Globus pallidus (tissue), 1 donor: ENCODE measurements at places on chromosomes 11 and 22.

DNA sequence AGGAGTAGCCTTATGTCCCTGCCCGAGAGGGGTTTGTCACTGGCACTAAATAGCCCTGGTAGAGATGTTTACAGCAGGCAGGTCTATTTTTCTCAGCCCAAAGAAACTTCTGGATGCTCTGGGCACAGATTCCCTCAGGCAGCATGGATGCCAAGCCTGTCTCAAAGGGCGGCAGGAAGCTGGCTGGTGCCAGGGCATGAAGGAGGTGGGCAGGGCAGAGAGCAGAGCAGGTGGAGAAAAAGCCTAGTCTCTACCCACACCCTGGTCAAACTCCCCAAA lies 4.1 kb upstream of the GAS2L1 start:
- DNase-seq = peak; percentile 46

DNA sequence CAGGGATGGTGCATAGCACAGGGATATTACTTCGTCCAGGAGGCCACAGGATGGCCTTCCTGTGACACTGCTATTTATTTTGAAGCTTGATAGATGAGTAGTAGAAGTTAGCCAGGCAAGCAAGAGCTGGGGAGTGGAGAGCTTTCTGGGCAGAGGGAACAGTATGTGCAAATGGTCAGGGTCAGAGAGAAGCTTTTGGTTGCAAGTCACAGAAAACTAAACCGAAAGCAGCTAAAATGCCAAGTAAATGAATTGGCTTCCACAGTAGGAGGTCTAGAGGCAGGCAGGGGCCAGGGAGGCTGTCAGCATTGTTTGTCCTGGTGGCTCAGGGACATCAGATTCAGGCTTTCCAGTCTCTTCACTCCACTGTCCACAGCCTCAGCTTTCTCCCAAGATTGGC lies 247.5 kb downstream of the GRIK4 start:
- DNase-seq = no peak

- no peak for DNase-seq
These were observed 13.4 kb upstream of the NECTIN1 start for GRCh38 chr11:119742263-119742861.

GRCh38 chr11:103963648-103964047 lies 72.8 kb upstream of the DDI1 start:
- DNase-seq = no peak

GRCh38 chr11:101600924-101601323 lies 17.1 kb upstream of the TRPC6 start:
- no peak for DNase-seq

DNA sequence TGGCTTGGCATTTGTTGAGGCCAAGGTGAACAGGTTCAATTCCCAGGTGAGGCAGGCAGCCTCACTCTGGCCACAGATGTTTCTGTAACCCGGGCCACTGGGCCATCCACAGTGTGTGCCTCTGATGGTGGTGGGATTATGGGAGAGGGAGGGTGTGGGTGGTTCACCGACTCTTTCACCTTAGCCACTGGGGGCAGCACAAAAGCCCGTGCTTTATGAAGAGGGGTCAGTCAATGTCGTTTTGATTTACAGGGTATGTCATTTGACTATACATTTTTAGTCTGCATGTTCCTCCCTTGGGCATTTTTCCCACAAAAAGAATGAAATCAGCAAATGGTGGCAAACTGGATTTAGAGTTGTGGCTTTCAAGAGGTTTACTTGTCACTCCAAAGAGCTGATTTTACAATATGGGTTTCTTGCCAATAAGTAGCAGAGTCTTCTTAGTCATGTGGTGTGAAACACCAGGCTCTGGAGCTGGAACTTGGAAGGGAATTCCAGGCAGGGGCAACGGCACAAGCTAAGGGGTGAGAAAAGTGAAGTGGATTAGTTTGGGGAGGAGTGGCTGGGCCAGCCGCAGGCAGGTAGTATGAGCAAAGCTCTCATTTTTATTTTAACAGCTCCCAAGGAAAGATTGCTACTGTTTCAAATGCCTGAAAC lies 217.8 kb upstream of the ZBED5 start:
- no peak for DNase-seq

DNA sequence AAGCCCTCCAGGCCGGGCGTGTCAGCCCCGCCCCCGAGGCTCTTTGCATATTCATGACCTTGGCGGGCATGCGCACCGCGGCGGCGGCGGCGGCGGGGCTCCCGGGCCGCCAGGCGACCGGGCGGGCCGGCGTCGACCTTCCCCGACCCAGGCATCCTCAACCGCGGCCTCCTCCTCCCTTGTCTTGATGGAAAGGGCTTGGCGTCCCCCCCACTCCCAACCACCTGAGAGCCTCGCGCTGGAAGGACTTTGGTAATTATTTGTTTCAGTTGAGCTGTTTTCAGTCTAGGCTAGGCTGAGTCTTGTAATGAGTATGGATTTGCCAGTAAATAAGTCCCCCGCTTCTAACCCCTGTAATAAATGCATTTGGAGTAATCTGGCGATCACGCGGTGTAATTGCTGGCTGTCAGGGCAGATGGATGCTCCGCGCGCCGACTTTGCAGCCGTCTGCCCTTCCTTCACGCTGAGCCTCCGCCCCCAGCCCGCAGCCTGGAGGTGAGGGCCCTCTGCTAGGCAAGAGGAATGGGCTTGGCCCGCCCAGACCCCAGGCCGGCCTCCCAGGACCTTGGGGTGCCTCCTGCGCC lies 25.2 kb downstream of the FLRT1 start:
- peak; percentile 74 for DNase-seq

- DNase-seq = no peak
These were observed 1410.2 kb downstream of the BRD1 start for GRCh38 chr22:48417225-48418070.

DNA sequence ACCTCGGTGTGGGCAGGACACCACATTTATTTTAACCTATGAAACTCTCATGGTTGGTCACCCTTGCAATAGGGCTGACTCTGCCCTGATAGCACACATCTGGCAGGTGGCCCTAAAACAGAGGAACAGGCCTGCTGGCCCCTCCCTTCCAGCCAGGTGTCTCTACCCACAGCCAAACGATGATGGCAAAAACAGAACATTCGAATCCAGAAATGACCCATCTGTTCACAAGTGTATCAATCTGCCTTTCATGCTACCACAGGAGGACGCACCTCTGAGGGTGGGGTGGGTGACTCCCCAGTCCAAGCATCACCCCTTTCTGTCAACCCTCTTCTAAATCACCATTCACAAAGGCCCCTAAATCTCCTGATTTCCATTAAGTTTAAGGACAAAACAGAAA lies 118.1 kb downstream of the ETS1 start:
- DNase-seq = no peak

DNA sequence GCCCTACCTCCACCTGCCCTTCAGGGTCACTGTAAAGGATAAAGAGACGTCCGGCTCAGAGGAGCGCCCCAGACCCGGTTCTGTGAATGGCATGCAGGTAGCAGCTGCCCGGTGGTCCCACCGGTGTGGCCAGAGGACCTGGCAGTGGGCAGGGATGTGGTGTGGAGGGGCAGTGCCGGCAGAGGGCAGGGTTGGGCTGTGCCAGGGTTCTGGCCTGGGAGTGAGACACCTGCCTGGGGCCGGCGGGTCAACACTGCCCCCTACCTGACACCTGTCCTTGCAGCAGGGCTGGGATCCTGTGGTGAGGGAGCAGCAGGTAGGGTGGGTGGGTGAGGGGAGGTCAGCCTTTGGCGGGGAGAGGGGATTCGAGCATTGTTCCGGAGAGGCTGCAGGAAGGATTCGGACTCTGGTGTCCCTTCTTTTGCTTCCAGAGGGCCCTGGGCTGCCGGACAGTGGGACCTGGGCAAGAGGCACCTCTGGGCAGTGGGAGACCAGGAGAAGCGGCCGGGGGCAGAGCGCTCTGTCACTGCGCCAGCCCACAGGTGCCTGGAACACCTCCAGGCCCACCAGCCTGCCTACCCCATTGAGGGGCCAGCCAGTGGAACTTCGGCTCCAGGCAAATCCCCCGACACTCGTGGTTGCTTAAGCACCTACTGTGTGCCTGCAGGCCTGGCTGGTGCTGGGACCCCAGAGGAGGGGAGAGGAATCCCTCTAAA lies 1.6 kb upstream of the PHLDA2 start:
- no peak for DNase-seq

DNA sequence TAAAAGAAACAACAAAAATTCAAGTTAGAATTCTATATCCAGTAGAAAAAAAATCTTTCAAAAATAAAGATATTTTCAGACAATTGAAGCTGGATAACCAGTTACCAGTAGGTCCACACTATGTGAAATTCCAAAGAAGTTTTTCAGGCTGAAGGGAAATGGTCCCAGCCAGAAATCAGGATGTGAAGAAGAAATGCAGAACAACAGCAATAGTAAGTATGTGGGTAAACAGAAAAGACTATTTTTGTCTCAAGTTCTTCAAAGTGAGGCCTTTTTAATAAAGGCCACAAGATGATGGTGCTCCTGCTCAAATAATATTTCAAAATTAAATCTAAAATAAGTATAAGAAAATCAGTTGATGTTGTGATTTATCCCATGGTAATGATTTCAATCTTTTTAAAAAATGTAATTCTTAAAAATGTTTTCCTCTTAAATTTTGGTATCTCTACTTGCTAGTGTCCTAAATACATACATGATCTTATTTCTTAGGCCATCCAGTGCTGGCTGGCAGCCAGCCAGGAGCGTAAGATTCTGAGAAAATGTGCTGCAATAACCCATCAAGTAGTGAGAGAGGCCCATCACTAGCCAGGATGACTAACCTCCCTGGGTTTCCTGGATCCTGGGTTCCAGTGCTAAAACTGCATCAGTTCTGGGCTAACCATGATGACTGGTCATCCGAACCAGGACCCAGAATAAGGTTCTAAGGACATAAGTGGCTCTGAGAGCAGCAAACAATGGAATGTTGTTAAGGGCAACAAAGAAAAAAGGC lies 15.6 kb upstream of the UCP3 start:
- no peak for DNase-seq

- DNase-seq = no peak
These were observed 7.3 kb upstream of the SYT7 start for GRCh38 chr11:61587951-61588727.

DNA sequence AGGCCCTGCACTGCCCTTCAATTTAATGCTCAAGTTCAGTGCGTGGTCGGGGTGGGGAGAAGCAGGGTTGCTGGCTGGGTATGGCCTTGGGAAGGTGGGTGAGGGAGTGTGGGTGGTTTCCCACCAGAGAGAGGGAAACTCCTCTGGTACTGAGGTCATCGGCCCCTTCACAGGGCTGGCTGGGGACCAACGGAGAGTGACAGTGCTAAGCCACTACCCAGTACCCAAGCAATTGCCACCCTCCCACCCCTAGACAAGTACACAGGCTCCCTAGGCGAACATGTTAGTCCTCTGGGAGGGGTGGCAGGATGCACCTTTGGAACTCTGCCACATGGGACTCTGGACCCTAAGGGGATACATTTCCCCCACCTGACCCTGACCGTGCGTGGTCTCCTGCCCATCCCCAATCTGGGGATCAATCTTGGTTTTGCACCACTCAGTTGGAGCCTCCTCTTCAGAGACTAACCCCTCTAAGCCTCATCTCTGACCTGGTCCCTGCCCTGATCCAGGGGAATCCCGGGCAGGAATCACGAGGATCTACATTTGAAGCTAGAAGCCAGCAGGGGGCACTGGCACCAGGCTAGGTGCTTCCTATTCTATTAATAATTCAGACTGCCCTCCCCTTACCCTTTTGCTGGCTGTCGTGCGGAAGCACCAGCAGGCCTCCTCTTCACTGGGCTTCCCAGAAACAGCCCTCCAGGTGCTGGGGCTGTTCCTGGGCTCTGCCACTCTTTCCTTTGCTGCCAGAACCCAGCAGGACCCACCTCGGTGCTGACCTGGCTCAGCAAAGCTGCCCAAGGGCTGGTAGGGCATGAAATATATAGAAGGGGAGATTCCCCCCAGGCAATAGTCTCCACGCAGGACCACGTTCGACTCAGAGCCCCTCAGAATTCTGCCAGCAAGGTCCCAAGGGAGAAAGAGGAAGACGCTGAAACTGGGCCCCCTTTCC lies 377.7 kb downstream of the TENM4 start:
- no peak for DNase-seq

- DNase-seq = no peak
These were observed 14.0 kb downstream of the PSMD13 start for GRCh38 chr11:250740-251299.

- DNase-seq = no peak
These were observed 16.6 kb downstream of the ARAP1 start for GRCh38 chr11:72735495-72736027.

- no peak for DNase-seq
These were observed 11.5 kb upstream of the TMPRSS13 start for GRCh38 chr11:117940736-117941135.

DNA sequence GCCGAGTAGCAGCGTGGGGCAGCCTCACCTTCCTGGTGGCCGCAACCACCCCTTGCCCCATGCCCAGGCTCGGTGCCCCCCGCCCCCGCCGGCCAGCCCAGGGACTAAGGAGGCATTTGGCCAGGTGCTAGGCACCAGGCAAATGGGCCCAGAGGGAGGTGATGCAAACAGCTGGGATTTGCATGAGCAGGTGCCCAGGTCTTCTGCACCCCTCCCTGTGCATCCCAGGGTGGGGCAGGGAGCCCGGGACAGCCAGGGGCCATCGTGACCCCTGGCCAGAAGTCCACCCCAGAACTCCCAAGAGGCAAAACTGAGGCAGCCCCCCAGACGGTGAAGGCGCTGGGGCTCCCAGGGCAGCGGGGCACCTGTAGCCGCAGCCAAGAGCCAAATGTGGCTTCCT lies 18.1 kb downstream of the TRPM5 start:
- no peak for DNase-seq

- no peak for DNase-seq
These were observed 46.9 kb upstream of the PICALM start for GRCh38 chr11:86115542-86116385.

DNA sequence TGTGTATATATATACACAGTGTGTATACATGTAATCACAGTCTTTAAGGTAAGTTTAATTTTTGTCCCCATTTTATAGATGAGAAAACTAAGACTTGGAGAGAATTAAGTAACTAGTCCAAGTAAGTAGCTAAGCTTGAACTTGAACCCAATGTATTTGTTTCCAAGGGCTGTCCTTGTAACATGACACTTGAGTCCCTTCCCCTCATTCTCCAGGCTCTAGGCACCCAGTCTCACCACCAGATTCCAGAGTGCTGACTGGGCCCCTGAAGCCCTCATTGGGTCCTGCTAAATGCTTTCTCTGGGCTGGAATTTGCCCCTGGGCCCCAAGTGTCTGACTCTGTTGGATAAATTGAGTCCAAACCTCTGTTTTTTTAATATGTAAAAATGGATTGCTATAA lies 45.5 kb downstream of the ADM start:
- DNase-seq = no peak

GRCh38 chr11:33667819-33668467 lies 32.7 kb downstream of the C11orf91 start:
- DNase-seq = no peak

GRCh38 chr11:12516387-12517105 lies 139.2 kb downstream of the PARVA start:
- DNase-seq = no peak

DNA sequence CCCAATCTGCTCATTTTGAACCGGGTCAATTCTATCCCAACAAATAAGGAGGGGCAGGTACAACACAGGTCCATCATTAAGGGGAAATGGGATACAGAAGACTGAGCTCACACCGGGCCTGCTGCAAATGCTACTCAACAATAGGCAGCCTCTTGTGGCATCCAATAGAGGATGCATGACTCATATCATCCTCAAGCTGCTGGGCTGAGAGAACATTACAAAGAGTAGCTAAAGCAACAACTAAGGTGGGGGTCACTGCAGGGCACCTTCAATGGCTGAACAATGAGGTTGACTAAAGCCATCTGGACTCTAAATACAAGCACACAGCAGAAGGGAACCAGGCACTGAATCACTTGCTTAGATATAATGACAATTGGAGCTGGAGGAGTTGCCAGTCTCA lies 130.1 kb upstream of the SYN3 start:
- no peak for DNase-seq
